ENCODE measurements at places on chromosomes 1 and 21.
A peak's percentile ranks its signal among the peaks of the same experiment; 100 is the strongest.

- no peak for DNase-seq
Observed at GRCh38 chr1:59686574-59686973, 128.2 kb upstream of the HOOK1 start.

DNA sequence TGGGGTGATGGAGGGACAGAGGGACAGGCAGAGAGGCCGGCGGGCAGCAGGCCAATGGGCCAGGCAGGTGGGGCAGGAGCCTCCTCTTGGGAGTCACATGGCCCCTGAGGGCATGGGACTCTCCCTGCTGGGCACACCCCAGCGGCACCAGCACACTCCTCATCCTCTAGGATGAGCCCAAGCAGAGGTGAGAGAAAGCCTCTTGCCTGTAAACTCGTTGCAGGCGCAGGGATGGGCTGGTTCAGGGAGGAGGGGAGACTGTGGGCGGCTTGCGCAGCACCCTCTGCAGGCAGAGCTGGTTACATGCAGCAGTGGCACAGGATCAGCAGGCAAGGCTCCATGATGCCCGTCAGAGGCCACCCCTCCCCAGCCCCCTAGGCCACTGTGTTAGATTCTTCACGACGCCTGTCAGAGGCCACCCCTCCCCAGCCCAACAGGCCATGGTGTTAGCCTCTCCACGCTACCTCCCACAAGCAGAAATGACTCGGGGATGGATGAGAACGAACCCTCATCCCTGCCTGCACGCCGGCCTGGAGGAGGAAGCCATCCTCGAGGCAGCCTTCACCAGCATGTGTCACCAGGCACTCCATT lies 209.7 kb upstream of the VAMP3 start:
- DNase-seq = no peak

DNA sequence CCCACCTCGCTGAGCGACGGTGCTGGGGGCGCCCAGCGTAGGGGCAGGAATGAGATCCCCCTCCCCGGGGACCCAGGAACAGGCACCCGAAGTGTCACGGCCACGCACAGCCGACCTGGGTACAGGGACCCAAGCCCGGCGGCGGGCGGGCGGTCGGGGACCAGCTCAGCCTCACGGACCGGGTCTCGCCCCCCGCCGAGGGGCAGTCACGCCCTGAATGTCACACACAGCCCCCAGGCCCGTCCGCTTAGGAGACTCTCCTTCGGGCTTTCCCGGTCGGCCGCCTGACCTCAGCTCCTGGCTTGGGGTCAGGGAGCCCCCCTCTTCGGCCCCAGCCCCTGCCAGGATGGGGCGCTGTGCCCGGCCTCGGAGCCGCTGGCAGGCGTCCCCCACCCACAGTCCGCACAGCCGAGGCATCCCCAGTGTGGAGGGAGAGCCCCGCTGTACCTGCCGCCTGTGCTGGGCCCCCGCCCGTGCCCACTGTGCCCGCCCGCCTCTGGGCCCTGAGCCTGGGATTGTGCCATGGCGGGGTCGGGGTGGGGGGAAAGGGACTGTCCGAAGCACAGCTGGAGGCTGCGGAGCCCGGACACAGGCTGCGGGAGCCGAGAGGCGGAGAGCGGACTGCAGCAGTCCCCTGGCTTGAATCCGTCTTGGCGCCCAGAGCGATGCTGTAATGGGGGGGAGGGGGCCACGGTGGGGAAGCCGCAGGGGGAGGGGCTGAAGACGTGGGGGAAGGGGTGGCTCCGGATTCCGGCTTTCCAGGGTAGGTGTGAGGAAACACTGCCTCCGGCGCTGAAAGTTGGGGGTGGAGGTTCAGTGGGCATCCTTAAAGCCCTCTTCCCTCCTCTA lies 627 bp upstream of the DLGAP3 start:
- DNase-seq = peak; percentile 60

GRCh38 chr1:233229288-233229687 lies 66.2 kb downstream of the PCNX2 start:
- no peak for DNase-seq

DNA sequence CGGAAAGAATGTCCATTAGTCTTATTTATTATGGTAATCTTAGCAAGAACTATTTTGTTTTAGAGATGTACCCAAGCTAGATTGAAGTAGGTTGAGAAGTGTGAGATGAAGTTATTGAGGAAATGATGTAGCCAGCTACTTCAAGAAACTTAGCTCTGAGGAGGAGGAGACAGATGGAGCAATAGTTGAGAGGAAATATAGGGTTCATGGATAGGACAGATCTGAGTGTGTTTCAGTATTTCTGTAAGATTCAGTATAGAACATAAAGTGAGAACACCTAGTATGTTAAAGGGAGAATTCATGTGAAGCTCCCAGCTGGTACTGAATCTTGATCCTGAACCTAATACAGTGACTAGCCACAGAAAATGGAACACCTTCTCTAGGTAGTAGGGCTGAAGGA lies 28.9 kb downstream of the TSNAX start:
- no peak for DNase-seq

DNA sequence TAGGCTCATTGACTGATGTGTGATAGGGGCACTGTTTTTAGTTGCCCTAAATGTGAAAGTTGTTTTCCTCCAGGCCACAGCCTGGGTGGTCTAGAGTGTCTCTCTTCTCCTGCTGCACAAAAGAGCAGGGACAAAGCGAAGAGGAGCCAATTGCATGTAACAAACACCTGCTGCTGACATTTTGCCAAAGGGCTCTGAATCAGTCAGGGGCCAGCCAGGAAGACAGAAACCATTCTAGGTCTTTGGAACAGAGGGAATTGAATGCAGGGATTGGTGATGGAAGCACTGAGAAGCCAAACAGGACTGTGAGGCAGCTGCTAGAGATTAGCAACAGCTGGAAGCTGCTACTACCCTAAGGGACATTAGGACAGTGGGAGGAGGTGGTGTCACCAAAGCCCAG lies 185.3 kb upstream of the POU3F1 start:
- no peak for DNase-seq

- no peak for DNase-seq
Observed at GRCh38 chr1:25063591-25064416, 133.7 kb upstream of the RUNX3 start.

DNA sequence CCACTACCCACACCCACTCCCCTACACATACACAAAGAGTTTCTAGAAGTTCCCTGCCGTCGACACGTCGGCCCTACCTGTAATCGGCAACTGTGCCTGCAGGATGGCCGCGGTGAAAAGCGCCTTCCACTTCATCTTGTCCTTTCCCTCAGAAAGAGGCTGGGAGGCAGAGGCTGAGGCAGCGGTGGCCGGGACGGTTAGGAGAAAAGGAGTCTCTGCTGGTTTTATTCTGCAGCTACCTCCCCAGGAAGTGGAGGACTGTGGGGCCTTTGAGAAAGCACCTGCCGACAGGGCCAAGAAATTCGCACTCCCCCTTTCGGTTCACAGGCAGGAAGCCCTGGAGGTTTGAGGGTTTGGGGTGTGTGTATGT lies at the start of gene CD247:
TSS of gene CD247 (minus strand) at position 199 of the 370 bp plus-strand sequence. CDS start at position 135, 64 bp downstream.
- DNase-seq = peak; percentile 65

GRCh38 chr1:232579466-232579865 lies 50.5 kb downstream of the SIPA1L2 start:
- no peak for DNase-seq

DNA sequence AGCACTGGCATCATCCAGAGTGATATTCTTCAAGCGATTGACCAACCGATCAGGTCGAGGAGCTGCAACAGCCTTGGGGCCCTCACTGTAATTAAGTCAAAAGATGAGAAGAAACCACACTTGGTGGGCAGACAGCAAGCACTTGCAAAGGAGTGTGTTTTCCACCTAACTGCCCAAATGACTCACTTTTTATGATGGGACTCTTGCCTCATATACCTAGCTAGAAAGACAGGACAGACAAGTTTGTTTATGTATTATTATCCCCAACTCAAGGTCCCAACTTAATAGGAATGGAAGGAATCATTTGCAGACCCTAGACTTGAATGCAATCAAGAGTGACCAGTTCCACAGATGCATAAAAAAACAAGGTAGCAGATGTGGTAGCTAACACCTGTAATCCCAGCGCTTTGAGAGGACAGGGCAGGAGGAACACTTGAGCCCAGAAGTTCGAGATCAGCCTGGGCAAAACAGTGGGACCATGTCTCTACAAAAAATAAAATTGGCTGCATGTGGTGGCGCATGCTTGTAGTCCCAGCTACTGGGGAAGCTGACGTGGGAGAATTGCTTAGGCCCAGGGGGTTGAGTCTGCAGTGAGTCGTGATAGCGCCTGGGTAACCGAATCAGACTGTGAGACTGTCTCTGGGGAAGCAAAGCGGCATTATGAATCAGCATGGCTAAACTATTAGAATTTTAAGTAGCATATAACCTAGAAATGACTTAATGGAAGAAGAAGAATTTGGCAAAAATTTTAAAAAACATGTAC lies 2.3 kb upstream of the NRAS start:
- no peak for DNase-seq

DNA sequence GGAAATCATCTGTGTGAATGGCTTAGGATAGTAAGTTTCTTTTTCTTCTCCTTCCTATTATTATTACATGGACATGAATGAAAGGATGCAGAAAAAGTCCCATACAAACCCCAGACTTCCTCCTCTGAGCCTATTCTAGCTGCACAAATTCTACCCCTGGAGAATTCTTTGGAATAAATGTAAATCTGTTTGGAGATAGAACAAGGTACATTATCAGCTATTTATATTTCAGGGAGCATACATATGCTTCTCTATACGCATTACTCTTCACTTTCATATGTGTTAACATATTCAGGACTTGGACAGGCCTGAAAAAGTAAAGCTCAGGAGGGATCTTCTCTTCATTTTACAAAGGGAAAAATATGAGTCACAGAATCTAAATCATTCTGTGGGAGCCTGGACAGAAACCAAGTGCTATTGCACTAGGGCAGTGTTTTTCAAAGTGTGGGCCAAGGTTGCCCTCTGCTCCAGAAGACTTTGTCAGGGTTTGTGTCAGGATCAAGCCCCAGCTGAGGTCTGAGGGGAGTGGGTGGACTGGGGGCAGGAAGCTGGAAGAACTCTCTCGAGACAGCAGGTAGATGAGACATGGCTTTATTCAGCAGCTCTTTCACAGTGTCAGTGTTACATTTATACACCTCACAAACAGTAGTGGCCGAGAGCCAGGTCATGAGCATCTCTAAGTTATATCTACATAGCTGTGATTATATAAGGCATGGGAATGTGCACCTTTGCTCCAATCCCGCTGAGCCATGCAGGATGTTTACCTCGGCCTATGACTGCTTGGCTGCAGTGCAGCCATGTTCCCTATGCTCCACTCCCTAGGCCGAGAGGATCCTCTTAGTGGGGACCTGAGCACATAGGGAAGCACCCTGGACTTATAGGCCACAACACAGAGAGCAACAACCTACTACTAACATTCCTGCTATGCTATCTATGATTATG lies 114.3 kb downstream of the GDAP2 start:
- no peak for DNase-seq

- no peak for DNase-seq
Observed at GRCh38 chr1:17744666-17745478, 10.3 kb upstream of the ACTL8 start.

GRCh38 chr1:216710055-216710454 lies 13.2 kb downstream of the ESRRG start:
- DNase-seq = no peak

- DNase-seq = no peak
Observed at GRCh38 chr1:27634985-27635367, at the start of gene FGR. FGR (minus strand) TSS chr1:27635185; CDS start chr1:27623916, 11,269 bp downstream.

DNA sequence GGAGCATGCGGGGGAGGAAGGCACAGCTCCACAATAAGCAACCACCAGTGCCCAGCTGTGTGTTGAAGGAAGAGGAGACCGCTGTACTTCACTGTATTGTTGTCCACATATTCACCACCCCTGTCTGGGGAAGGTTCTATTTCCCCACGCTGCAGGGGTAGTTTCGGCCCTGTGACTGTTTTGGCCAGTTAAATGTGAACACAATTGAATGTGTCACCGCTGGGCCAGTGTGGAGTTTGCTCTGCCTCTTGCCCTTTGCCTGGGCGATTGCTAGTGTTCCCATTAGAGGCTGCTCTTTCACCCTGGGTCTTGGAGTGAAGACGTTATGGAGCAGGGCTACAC lies 32.6 kb downstream of the UBE4B start:
- no peak for DNase-seq

DNA sequence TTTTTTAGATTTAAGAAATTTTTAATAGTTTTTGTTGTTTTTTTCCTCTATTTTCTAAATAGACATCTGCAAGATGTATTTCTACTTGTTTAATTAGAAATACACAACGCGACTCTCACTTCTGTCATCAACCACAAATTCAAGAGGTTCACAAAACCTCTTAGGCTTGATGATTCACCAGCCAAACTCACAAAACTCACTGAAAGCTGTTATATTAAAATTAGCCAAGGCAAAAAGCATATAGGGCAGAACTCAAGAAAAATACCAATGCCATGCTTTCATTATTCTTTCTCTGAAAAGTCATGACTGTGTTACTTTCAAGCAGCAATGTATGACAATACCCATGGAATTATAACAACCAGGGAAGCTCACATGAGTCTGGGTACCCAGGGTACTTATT lies 487.0 kb upstream of the RGS18 start:
- DNase-seq = no peak

- DNase-seq = no peak
Observed at GRCh38 chr1:153362187-153362775, 4.6 kb downstream of the S100A9 start.

GRCh38 chr1:226649244-226649643 lies 89.8 kb downstream of the ITPKB start:
- no peak for DNase-seq

DNA sequence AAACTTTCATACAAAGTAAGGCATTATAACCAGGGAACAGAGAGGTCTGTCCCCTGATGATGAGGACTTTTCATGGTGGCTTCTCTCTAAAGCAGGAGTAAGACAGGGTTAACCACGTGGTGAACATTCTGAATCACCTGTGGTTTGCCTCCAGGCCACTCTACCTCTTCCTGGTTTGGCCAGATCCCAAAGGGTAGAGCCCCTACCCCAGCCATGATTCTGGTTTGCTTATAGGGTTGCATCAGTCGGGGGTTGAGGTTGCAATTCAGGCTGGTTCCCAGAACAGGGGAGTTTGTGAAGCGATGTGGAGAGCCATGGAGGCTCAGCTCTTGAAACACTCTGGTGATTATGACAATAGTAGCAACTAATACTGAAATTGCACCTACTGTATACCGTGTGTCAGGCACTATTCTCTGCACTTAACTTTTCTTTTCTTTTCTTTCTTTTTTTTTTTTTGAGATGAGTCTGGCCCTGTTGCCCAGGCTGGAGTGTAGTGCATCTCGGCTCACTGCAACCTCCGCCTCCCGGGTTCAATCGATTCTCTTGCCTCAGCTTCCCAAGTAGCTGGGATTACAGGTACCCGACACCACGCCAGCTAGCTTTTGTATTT lies 8.3 kb downstream of the CNR2 start:
- no peak for DNase-seq

- DNase-seq = no peak
Observed at GRCh38 chr1:20829531-20829930, 42.4 kb upstream of the HP1BP3 start.

DNA sequence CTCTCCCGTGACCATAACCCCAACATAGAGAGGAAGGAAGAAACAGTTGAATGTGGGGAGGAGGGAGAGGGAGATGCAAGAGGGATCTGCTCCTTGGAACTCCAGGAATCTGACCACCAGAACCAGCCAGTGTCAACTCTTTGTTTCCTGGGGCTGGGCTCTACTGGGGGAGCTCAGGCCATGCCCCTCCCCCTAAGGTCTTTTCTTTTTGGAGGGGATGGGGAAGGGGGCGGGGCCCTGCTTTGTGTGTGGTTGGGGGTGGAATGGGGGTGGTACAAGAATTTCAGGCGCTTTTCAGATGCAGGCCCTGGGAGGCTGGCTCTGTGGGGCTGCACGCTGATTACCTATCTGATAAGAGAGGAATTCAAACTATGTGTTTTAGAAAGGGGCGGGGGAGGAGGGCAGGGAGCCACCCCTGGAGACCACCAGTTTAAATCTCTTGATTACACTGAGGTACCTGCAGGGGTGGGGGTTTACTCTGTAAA lies 8.3 kb downstream of the LIN28A start:
- no peak for DNase-seq

- no peak for DNase-seq
Observed at GRCh38 chr1:156893048-156893953, at the start of gene PEAR1. PEAR1 (plus strand) TSS chr1:156893718; CDS start chr1:156903927, 10,209 bp downstream.

Measured in vagina (tissue), 2 donors.